Neural crest cell (in vitro differentiated cells): ENCODE measurements at places on chromosomes 16 and 17. TPM values are rescaled to one million over a fixed set of nuclear protein-coding genes. Genes with fewer than 3 reads are reported as not detected.

Gene C17orf78
- not detected in 2 replicates for total RNA-seq

Gene SSTR5
- not detected in 2 replicates for total RNA-seq

- DNase-seq: peak; percentile 86
Measured at GRCh38 chr17:76681222-76682137, 29.3 kb downstream of the MXRA7 start.

GRCh38 chr17:36592716-36593321 is 1.1 kb downstream of the DHRS11 start:
- no peak for DNase-seq

DNA sequence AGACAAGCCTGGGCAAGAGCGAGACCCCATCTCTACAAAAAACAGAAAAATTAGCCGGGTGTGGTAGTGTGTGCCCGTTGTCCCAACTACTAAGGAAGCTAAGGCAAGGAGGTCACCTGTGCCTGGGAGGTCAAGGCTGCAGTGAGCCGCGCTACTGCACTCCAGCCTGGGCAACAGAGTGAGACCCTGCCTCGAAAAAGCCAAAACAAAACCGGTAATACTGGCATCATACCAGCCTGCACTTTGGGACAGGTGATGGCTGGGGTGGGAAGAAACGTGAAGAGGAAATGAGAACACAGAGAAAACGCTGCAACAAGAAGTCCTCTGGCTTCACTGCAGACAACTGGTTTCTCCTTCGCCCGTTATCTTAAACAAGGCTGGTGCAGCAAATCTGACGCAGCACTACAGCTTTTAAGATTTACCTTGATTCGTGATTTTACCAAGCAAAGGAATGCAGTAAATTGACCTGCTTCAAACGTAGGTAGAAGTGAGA is 725 bp upstream of the CASC3 start:
- DNase-seq: no peak

- DNase-seq: no peak
Measured at GRCh38 chr16:59126486-59126885, 392.4 kb upstream of the GOT2 start.

Gene HS3ST3B1
- 57.0 and 58.3 TPM in 2 replicates for total RNA-seq

Gene MYH1
- not detected in 2 replicates for total RNA-seq

DNA sequence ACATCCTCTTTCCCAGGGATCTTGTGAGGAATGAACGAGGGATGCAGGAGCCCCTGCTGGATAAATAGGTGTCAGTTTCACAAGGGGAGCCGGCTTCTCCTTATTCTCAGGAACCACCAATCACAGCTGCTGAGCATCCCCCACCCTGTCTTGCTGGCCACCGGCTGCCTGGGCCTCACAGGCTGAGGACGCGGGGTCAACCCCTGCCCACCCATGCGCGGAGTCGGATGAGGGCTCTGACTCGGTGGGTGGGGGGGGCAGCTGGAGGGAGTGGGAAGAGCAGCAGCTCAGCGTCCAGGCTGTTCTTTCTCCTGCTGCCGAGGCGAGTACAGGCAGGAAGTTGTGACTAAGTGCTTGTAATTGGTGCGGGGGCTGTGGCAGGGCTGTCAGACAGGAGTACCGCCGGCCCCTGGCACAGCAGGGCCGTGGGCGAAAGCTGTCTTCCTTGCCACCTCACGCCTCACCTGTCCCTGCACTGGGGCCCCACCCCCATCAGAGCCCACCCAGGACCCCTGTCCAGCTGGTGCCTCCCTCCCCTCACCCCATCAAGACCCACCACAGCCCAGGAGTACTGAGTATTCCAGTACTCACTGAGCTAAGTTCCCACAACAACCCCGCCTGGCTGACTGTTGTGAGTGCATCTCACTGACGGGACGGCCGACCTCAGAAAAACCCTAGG is 11.0 kb upstream of the DPEP1 start:
- peak; percentile 65 for DNase-seq

GRCh38 chr16:73527187-73527586 is 479.3 kb upstream of the ZFHX3 start:
- no peak for DNase-seq

DNA sequence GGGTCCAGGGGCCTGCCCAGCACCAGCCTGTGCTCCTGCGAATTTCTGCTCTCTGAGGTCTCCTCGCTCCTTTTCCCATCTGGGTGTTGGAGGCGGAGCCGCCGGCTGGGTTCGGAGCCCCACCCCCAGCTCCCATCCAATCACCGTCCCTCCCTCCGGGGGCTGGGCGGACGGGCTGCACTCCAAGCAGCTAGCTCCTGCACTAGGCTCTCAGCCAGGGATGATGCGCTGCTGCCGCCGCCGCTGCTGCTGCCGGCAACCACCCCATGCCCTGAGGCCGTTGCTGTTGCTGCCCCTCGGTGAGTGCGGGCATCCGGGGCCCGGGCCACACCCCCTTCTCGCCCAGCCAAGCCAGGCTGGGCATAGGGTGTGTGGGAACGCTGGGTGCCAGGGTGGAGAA is at the start of gene NRN1L:
Gene NRN1L, plus strand, starts transcription at position 202 of the 400 bp plus-strand sequence. Its CDS starts 19 bp downstream, at position 221.
- DNase-seq: peak; percentile 72

Gene CCL3
- not detected in 2 replicates for total RNA-seq

DNA sequence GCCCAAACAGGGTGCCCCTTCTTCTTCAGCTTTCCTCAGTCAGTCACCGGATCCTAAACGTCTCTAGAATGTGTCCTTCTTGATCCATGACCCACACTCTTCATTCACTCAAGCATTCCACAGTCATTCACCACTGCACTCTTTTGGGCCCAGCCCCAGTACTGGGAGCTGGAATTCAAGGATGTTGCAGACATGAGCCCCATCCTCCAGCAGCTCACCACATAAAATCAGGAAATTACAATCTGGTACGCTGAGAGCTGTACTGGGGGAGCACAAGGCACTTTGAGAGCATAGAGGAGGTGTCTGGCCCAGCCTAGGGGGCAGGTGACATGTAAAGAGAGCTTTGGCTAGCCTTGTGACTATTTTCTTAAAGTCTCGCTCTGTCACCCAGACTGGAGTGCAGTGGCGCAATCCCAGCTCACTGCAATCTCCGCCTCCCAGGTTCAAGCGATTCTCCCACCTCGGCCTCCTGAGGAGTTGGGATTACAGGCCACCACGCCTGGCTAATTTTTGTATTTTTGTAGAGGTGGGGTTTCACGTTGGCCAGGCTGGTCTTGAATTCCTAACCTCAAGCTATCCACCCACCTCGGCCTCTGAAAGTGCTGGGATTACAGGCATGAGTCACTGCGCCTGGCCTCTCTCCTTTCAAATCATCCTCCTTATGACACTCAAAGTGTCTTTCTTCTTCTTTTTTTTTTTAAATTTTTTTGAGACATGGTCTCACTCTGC is 18.7 kb downstream of the CES4A start:
- DNase-seq: no peak

Gene CCDC200
- not detected in 2 replicates for total RNA-seq

GRCh38 chr16:67660564-67661028 is at the start of gene PARD6A:
Gene PARD6A, plus strand, starts transcription at chr16:67660960. Its CDS starts 79 bp downstream, at chr16:67661039.
- peak; percentile 84 for DNase-seq

GRCh38 chr16:1026057-1026783 is 44.6 kb downstream of the SOX8 start:
- no peak for DNase-seq

- no peak for DNase-seq
Measured at GRCh38 chr17:81608605-81609004, 28.3 kb downstream of the NPLOC4 start.

Gene CBLN1
- total RNA-seq: 0.61 and 1.0 TPM in 2 replicates

Gene GLTPD2
- not detected in 2 replicates for total RNA-seq

- DNase-seq: no peak
Measured at GRCh38 chr17:56185491-56186221, 32.4 kb downstream of the ANKFN1 start.

GRCh38 chr16:20307791-20308190 is 19.5 kb downstream of the GP2 start:
- no peak for DNase-seq

DNA sequence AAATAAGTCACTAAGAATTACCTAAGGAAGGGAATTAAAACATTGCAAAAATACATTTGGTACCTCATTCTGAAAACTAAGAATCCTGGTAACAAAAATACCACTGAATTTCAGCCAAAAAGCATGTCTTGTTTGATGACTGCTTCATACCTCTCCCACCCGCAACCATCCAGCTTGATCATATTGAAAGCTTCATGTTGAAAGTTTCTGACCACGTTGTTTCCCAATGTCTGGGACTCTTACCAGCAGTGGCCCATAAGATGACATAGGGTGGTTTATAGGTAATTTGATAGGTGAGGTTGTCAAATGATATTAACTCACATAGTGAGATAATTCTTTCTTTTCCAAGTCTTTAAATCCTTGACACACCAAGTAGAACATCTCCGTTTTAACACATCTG is 139.3 kb downstream of the CDH11 start:
- no peak for DNase-seq

GRCh38 chr17:44130693-44131349 is 7.4 kb upstream of the HDAC5 start:
- DNase-seq: no peak

DNA sequence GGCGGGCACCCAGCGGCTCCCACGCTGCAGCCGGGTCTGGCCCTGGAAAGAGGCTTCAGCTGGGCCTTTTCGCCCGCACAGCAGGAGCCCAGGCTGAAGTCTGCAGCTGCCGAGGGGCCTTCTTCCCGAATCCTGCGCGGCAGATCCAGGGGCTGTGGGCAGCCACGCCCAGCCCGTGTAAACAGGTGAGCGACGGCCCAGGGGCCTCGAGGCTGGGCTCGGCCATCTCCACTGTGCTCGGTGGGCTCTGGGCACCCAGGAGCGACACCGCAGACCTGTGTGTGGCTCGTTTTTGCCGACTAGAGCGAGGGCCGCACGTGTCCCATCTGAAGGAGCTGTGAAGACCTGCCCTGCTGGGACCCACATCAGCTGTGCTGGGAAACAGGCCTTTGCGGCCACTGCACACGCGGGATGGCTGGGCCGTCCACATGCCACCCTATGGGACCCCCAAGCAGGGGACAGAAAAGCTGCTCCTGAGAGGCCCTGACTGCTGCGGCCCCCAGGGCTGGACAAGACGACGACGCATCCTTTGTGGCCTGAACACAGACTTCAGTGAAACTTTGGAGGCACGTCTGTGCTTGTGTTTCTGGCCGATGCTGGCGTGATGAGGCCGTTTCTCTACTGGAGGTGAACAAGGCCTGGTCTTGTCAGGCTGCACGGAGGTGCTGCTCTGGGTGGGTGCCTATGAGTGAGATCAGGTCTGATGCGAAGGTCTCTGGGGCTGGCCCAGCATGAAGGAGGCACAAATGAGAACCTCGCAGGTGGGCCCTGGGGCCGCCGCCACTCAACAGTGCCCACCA is 5.2 kb upstream of the APRT start:
- no peak for DNase-seq

DNA sequence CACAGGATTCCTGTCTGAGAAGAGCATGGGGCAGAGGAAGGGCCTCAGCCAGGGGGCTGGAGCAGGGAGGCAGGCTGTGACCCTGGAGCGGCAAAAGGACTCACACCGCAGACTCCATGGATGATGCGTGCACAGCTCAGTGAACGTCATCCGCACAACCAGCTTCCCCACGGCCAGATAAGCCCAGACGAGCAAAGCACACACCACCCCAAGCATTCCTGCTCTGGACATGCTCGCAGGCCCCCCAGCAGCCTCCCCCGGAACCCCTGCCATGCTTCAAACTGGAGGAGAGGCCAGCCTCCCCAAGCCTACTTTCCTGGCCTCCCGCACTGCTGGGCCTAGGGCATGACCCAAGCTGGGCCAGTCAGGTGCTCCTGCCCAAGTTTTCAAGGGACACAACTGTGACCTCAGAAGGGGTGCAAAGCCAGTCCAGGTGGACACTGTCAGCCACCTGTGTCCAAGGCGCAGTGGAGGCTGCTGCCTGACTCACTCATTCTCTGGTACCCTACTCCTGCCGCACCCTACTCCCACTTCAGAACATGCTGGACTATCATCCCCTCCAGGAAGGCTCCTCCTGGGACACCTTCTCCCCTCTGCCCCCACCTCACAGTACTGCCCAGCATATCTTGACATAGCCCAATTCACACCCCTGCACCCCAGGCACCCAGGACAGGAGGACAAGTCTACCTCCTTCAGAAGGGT is 4.8 kb downstream of the BCAR1 start:
- DNase-seq: no peak

GRCh38 chr16:82082543-82083244 is 47.6 kb downstream of the HSD17B2 start:
- DNase-seq: no peak

DNA sequence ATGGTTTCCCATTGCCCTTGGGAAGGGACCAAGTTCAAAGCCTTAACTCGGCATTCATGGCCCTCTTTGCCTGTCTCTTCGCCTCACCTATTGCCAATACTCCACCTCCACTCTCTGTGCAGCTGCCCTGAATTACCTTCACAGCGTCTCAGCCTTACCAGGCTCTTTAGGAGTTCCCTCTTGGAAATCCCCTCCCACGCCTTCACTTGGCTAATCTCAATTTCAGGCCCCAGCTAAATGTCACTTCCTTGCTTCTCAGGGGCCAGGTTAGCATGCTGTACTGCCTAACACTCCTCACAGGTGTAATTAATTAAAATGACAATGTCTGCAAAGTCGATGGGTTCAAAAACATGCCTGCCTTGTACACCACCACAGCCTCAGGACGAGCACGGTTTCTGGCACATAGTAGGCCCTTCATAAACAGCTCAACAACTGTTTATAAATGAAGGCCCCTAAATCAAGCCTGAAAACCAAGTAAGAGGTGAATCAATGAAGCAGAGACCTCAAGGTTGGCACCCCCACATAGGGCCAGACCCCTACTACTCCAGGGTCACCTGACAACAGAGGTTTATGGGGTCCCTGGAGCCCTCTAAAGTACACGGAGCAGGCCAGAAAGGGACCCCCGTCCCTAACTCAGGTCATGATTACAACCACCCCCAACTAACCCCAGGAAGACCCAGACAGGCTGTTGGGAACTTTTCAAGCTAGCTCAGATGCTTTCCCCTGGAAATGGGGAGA is 11.2 kb upstream of the EEF2K start:
- no peak for DNase-seq

- DNase-seq: no peak
Measured at GRCh38 chr17:3533752-3534151, 23.9 kb downstream of the TRPV3 start.

GRCh38 chr17:41211845-41212466 is 14.5 kb upstream of the KRTAP9-2 start:
- DNase-seq: no peak

Gene DDX52
- 56.4 and 58.0 TPM in 2 replicates for total RNA-seq

Gene PYDC1
- total RNA-seq: not detected in 2 replicates

DNA sequence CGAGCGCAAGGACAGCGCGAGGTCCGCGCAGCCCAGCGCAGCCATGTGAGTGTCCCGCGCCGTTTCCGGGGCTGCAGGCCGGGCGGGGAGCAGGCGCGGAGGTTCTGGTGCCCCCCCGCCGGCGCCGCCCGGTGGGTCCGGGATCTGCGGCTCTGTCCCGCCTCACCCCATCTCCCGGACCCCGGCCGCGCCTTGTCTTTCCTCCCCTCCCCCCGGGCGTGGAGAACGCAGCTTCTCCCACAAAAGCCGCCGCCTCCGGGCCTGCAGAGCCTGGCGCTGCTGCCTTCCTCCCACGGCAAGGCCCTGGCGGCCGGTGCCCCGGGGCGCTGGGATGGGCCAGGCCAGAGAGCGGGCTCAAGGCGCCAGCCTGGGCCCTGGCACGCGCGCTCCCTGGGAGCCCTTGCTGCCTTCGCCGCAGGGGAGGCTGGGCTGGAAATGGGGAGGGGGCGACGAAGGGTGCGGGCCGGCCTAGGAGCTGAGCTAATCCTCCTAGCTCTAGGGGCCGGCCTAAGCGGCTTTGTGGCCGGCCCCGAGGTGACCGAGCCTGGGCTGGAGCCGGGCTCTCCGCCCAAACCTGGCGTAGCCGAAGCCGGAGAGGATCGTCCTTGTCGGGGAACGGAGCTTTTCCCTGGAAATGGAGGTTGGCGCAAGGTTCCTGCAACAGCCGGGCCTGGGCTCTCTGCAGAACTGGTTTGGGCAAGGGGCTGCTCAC is 397 bp downstream of the RIPOR1 start:
- DNase-seq: peak; percentile 53

Gene CACNG5
- total RNA-seq: not detected in 2 replicates

Gene OSGIN1
- 2.4 and 3.0 TPM in 2 replicates for total RNA-seq

GRCh38 chr16:16025214-16025968 is 76.0 kb downstream of the ABCC1 start:
- no peak for DNase-seq

Gene SEZ6
- 0.30 and 0.72 TPM in 2 replicates for total RNA-seq
